ENCODE measurements at places on chromosomes 1 and 21.
A peak's percentile ranks its signal among the peaks of the same experiment; 100 is the strongest.

GRCh38 chr1:222933273-222933672 lies 118.4 kb downstream of the DISP1 start:
- no peak for DNase-seq

DNA sequence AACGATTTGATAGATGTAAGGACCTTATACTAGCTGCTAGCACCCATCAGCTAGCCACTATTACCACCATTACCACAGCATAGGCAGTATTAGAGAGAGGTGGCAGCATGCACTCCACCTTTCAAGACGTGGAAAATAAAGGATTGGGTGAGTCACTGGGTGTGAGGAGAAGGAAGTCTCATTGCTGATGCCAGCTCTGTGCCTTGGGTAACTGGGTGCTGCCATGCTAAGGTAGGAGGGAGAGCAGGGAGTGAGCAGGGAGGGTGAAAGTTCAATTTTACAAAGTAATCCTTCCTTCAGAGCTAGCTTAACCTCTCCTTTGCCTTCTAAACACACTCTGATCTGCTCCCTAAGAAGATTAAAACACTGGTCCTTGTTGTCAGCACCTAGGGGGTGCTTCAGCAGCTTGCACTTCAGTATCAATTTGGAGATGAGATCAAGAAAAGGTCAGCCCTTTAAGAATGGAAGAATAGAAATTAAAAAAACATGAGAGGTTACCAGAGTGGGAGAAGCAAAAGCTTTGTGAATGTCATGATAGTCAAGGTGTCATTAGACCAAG lies 1.8 kb upstream of the LIN9 start:
- DNase-seq: no peak

- no peak for DNase-seq
These were observed 9.3 kb downstream of the PODN start for GRCh38 chr1:53071167-53071865.

DNA sequence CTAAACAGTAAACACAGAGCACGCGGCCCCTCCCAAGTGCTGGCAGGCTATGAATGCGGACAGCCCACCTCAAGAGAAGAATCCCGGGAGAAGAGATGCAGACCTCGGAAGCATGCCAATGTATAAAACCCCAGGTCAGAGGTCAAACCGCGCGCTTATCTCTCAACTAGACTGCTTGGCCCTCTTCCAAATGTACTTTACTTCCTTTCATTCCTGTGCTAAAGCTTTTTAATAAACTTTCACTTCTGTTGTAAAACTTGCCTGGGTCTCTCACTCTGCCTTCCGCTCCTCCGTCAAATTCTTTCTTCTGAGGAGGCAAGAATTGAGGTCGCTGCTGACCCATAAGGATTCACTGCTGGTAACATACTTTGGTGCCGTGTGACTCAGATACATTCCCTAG lies 216.0 kb downstream of the S1PR1 start:
- no peak for DNase-seq

DNA sequence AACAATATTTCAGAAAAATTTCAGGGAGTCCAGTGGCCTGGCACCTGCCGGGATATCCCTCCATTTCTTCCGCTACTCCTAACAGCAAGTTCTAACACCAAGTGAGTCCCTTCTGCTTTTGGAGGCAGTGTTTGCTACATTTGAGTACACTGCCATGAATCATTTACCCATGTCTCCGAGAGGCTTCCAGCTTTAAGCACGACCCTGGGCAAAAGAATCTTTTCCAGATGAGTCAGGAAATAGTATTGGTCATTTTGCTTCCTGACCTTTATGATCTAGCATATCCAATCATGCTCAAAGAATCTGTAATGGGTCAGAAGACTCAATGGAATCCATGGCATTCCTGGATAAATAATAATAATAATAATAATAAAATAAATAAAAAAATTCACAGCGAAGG lies 60.7 kb upstream of the FMN2 start:
- no peak for DNase-seq

DNA sequence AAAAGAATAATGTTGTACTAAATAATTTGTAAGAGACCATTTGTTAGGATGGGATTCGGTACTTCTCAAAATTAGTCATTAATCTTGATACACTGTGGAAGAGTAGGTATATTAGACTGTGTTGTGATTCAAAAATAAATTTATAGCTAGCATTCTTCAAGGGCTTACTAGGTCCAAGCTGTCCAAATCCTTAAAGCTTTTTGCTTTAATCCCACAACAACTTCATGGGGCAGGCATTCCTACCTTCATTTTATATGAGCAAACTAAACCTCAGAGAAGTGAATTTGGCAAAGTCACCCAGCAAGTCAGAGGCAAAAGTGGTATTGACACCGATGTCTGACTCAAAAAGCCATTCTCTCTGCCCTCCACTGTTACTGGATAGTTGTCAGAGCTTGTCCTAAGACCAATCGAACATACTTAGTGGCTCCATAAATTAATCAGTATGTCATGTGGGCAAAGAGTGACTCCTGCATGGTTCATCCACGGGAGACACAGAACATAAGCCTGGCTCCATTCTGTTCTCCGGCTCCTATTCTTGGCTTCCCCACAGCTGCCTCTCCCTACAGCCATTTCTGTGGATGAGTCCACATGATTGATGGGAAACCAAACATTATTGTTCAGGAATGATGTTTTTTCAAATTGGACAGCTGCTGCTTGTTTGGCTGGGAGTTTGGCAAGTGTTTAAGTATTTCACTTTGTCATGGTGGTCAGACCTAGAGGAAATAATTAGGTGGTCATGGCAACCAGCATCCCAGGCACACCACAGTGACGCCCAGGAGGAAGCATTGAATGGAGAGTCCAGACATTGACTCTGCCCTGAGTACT lies 133.4 kb upstream of the FGGY start:
- no peak for DNase-seq

DNA sequence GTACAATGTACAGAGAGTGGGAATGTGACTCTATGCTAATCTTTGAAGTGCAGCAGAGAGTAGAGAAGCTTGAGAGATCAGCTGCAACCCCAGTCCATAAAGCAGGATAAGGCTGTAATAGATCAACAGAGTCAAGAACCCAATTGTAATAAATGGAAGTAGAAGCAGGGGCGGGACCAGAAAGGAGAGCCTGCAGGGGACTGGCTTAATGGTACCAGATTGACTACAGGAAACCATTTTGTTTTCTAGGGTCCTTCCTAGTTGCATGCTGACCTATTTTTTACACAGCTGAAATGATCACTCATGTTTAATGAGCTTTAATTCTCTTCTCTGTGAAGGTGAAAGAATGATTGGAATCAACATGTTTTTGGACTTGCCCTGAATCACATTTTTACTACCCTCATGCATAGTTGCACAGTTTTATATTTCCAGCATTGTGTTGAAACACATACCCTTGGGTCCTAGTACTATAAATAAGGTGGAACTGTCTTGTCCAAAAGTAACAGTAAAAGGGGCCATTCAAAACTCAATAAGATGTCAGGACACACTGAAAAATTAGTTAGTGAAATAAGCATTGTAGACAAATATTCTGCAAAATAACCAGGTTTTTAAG lies 69.8 kb downstream of the GPR88 start:
- DNase-seq: no peak

DNA sequence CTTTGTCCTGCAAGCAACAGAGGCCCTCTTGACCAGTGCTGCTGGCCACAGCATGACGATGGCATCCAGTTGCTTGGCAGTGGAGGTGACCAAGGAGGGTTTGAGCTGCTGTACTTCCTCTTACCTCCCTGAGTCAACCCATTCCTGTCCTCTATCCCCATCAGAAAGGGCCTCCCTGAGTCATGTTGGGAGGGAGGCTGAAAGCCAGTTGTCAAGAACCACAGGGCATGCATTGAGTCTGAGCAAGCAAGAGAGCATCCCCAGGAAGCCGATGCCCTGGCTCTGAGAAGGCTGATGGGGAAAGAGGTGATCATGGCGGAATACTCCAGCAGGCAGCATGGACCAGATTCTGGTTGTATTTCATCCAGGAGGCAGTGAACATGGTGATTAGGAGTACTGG lies 69.6 kb downstream of the LACTBL1 start:
- no peak for DNase-seq

DNA sequence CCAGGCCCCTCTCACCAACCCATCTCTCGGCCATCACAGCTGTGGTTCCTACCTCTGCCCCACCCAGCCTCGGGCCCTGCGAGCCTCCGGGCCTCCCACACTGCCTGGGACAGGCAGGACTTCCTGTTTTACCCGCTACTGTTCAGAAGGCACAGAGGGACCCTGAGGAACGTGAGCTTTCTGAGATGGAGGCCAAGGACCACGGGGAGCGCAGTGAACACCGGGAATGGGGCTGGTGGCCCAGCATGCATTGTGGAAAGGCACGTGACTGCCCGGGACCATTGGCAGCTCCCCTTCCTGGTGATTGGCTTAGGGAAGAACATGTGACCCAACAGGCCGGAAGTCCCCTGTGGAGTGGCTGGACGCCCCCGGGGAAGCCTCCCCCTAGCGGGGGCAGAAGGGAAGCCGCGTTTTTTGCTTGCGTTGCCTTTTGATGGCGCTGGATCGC lies 7.0 kb downstream of the S100B start:
- DNase-seq: no peak

DNA sequence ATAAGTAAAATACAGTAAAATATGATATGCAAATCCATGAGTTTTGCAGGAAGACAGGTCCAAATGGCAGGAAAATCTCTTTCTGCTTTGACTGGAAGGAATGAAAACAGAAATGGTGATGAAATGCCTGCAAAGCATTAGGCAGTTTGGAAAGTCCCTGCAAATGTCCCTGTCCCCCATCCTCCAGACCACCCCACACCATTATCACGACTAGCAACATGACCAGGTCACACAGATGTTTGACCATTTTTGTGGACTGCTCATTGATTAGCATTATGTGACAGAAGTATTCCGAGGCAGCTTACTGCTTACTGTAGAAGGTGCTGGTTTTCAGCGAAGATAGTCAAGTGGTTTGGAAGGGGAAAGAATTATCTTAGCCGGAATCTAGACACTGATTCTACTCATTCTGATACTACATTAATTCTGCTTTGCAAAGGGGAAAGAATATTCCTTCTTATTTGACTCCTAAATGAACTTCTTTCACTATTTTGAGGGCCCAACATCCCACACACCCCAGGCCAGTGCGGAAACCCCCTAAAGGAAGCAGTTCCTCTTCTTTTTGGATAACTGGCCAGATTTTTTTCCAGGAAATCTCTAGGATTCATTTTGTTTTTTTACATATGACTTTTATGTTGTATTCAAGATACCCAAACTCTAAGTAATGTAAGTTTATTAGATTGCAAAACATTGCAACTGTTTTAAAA lies 9.5 kb upstream of the CR2 start:
- DNase-seq: peak; percentile 24

GRCh38 chr1:118306851-118307250 lies 121.8 kb upstream of the SPAG17 start:
- DNase-seq: no peak

- DNase-seq: no peak
These were observed 21.7 kb upstream of the ABCD3 start for GRCh38 chr1:94396356-94397010.

- no peak for DNase-seq
These were observed 118.3 kb downstream of the PTPRU start for GRCh38 chr1:29354511-29355098.

DNA sequence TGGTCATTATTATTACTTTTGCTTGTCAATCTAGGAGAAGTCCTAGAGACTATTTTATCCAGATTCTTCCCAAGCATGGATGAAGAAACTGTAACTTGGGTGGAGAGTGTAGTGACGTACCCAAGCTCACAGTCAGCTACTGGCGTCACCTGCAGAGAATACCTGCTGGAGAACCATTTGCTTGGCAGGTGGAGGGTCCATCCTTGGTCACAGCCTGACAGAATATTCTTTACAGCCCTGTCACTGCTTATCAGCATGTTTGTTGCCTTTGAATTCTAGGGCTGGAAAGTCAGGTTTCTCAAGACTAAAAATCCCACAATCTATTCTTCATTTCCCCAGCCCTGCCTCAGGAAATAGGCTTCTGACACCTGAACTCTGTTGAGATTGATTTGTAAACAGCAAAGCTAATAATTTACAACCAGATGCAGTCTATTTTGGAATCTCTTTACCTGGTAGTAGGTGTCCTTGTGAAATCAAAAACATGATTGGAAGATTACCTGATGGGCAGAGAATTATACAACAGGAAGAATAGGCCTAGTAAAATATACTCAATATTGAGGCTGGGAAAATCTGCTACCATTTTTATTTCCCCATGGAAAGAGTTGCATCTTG lies 100.4 kb upstream of the ZNF644 start:
- DNase-seq: no peak

GRCh38 chr1:84834419-84835064 lies 58.5 kb downstream of the LPAR3 start:
- DNase-seq: no peak

GRCh38 chr21:43768868-43769167 lies 7.3 kb downstream of the CSTB start:
- no peak for DNase-seq

GRCh38 chr1:235817101-235817728 lies 49.5 kb downstream of the LYST start:
- DNase-seq: no peak

- no peak for DNase-seq
These were observed 12.4 kb downstream of the UBXN11 start for GRCh38 chr1:26293911-26294463.

- peak; percentile 48 for DNase-seq
These were observed 7.3 kb upstream of the PMVK start for GRCh38 chr1:154943649-154944400.

GRCh38 chr1:54249819-54250435 lies 50.0 kb downstream of the MRPL37 start:
- no peak for DNase-seq

DNA sequence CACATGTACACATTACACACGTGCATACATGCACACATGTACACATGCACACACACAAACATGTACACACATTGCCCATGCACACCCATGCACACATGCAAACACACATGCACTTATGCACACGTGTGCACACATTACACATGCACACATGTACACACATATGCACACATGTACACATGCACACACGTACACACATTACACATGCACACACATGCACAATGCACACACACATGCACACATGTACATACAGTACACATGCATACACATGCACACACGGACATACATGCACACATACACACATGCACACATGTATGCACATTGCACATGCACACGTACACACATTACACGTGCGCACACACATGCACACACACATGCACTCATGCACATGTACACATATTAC lies 95.3 kb upstream of the TTC34 start:
- DNase-seq: no peak

DNA sequence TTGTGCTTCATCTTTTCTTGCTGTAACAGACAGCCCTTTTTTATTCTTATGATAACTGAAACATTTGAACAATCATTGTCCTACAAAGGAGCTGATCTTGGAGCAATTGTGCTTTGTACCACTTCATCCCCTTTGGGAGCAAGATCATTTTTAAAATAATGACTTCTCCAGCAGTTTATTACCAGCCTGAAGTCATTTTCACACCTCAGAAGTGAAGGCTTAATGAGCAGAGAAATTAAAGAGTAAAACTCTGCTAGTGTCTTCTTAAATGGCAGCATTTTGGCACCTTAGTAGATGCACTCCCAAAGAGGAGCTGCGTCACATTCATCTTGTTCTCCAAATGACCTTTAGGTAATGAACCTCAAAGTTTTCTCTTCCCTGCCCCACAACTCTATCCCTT lies 439.6 kb upstream of the CAMK1G start:
- DNase-seq: no peak

- DNase-seq: no peak
These were observed 74.1 kb upstream of the CD34 start for GRCh38 chr1:207984831-207985572.

- no peak for DNase-seq
These were observed 10.1 kb upstream of the LRRC38 start for GRCh38 chr1:13523780-13524477.
